Transverse colon (tissue), 4 donors: ENCODE measurements at places on chromosomes 1 and 21. TPM values are rescaled to one million over a fixed set of nuclear protein-coding genes. Genes with fewer than 3 reads are reported as not detected.

DNA sequence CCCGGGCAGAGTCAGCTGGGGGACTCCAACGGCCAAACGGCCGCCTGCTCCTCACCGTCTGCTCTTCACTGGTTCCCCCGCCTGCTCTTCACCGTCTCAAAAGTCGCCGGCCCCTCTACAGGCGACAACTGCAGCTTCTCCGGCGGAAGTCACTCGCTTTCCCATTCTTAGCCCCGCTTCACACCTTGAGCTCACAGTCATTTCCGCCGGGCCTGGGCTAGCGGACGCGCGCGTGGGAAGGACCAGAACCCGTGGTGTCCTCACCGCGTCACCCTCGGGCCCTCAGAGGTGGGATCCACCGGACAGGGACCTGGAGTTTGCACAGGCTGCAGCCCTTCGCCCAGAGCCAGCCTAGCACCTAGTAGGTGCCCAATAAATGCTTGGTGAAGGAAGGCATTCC lies 27.9 kb upstream of the HJV start:
- H3K4me3 ChIP-seq, result no peak overlapping the region
- H3K27ac ChIP-seq, result no peak overlapping the region
- H3K27me3 ChIP-seq, result no peaks in the 10 kb centered on the region
- no peaks in the 10 kb centered on the region for H3K4me1 ChIP-seq

- H3K4me3 ChIP-seq, result no peak overlapping the region
- no peaks in the 10 kb centered on the region for H3K36me3 ChIP-seq
- H3K27me3 ChIP-seq, result no peaks in the 10 kb centered on the region
- no peak for DNase-seq
- no peak overlapping the region for H3K27ac ChIP-seq
- H3K4me1 ChIP-seq, result no peaks in the 10 kb centered on the region
These were observed 73.7 kb downstream of the KCNK2 start for GRCh38 chr1:215156232-215156631.

- no peak overlapping the region for H3K4me3 ChIP-seq
- H3K4me1 ChIP-seq, result no peaks in the 10 kb centered on the region
- H3K27me3 ChIP-seq, result peaks cover 100% of the 10 kb centered on the region
- H3K36me3 ChIP-seq, result no peaks in the 10 kb centered on the region
- no peak for DNase-seq
- no peak overlapping the region for H3K27ac ChIP-seq
These were observed 13.8 kb downstream of the PAX7 start for GRCh38 chr1:18644446-18644845.

DNA sequence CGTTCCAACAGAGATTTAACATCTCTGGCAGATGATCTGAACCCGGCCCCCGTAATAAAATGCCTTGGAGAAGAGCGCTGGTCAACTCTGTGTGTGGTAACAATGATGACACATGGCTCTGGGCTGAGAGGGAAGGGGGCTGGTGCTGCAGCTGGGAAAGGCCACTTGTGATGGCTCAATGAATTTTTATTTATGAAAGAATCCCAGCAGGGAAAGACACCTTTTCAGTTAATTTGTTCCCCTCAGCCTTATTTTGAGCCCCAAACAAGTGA lies 59.4 kb downstream of the SYT6 start:
- DNase-seq, result no peak

DNA sequence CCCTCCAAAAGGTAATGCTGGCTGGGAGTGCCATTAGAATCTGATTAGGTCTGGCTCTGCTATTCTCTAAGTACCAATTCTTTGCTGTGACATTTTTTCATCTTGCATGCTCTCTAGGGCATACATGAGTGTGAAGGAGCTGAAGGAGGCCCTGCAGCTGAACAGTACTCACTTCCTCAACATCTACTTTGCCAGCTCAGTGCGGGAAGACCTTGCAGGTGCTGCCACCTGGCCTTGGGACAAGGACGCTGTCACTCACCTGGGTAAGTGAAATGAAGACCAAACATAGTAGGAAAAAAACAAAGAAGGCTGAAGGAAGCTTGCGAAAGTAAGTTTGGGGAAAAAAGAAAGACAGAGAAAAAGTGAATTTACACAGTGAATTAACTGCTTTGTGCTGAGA lies 207.9 kb downstream of the PAPPA2 start:
- no peaks in the 10 kb centered on the region for H3K27me3 ChIP-seq
- H3K36me3 ChIP-seq, result no peaks in the 10 kb centered on the region
- H3K4me3 ChIP-seq, result no peak overlapping the region
- H3K4me1 ChIP-seq, result no peaks in the 10 kb centered on the region
- no peak overlapping the region for H3K27ac ChIP-seq

GRCh38 chr1:2258996-2259395 lies 30.9 kb downstream of the SKI start:
- no peak overlapping the region for H3K4me3 ChIP-seq
- peak overlapping the region; percentile 31 for H3K27ac ChIP-seq
- DNase-seq, result no peak
- no peaks in the 10 kb centered on the region for H3K27me3 ChIP-seq
- peaks cover 21% of the 10 kb centered on the region for H3K4me1 ChIP-seq

The HNRNPCL2 gene
- total RNA-seq, result not detected

GRCh38 chr1:169699707-169700106 lies 11.7 kb downstream of the SELL start:
- H3K27me3 ChIP-seq, result no peaks in the 10 kb centered on the region
- H3K36me3 ChIP-seq, result no peaks in the 10 kb centered on the region
- H3K27ac ChIP-seq, result no peak overlapping the region
- H3K4me1 ChIP-seq, result no peaks in the 10 kb centered on the region
- H3K4me3 ChIP-seq, result no peak overlapping the region
- DNase-seq, result no peak

The COL11A1 gene
- total RNA-seq, result 0.16 TPM

DNA sequence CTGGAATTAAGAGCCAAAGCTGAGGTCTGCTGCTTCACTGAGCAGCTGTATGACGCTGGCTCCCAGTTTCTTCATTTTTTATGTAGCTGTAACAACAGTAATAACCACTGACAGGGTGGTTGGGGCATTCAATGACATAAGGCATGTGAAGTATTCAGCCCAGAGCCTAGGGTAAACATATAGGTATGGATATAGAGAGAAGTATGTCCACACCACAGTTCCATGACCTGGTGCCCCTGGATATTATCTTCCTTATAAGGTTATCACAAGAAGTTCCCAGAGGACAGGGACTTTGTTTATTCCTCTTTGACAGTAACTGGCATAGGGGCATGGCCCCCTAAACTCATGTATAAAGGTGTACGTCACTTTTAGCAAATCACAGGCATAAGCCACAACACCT lies 14.7 kb downstream of the RAB42 start:
- DNase-seq, result no peak
- peaks cover 2% of the 10 kb centered on the region for H3K4me1 ChIP-seq
- H3K4me3 ChIP-seq, result no peak overlapping the region
- no peak overlapping the region for H3K27ac ChIP-seq
- peaks cover 31% of the 10 kb centered on the region for H3K36me3 ChIP-seq

DNA sequence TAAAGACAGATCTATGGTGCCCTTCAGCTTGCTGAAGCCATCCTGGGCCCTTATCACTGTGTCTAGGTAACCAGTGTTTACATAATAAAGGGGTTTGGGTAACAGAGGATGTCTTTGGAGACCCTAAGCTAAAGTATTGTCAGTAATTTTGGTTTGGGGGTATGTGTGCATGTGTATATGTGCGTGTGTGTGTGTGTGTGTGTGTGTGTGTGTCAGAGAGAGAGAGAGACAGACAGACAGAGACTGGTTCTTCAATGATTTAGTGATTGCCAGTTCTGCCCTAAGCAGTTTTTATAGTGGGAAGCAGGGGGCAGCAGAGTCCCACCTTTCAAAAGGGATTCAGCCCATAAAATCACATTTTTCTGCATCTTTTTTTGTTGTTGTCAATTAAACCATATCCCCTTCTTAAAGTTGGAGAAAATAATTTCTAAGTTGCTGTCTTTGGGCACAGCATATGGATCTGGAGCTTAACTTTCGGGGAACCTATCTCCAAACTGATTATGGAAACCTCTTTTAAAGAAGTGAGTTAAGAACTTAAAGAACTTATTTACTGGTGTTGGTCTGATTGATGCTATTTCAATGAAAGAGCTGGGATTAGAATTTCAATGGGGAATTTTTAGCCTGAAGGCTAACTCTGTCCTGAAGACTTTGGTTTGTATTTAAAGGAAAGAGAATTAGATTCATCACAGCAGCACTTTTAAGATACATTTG lies 51.1 kb downstream of the ZNF326 start:
- no peaks in the 10 kb centered on the region for H3K4me1 ChIP-seq
- H3K27me3 ChIP-seq, result no peaks in the 10 kb centered on the region
- DNase-seq, result no peak
- no peak overlapping the region for H3K27ac ChIP-seq
- H3K36me3 ChIP-seq, result no peaks in the 10 kb centered on the region
- no peak overlapping the region for H3K4me3 ChIP-seq

- no peak for DNase-seq
- no peaks in the 10 kb centered on the region for H3K36me3 ChIP-seq
- H3K27ac ChIP-seq, result no peak overlapping the region
- peaks cover 9% of the 10 kb centered on the region for H3K4me1 ChIP-seq
These were observed 60.1 kb downstream of the IER5 start for GRCh38 chr1:181148636-181149035.
